Hippocampal formation (tissue), 2 donors: ENCODE measurements at places on chromosomes 11 and 22.

DNA sequence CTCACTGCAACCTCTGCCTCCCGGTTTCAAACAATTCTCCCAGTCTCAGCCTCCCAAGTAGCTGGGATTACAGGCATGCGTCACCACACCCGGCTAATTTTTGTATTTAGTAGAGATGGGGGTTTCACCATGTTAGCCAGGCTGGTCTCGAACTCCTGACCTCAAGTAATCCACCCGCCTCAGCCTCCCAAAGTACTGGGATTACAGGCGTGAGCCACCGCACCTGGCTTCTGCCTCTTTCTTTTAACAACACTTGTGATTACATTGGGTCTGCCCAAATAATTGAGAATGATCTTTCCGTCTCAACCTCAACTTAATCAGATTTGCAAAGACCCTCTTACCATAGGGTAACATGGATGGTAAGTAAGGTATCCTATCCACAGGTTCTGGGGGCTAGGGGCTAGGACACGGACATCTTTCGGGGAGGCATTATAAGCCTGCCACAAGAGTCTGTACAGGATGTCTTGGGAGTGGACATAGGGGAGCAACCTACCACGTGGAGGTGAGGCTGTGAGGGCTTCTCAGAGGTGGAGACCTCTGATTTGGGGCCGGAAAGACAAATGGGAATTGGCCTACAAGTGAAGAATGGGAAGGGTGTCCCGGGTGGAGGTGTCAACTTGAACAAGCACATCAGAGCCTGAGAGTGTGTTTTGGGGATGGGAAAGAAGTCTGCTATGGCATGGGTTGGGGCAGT is 2.7 kb upstream of the CBX6 start:
- no peak for DNase-seq

GRCh38 chr11:1220941-1221721 is 1.7 kb upstream of the MUC5B start:
- DNase-seq, result no peak

DNA sequence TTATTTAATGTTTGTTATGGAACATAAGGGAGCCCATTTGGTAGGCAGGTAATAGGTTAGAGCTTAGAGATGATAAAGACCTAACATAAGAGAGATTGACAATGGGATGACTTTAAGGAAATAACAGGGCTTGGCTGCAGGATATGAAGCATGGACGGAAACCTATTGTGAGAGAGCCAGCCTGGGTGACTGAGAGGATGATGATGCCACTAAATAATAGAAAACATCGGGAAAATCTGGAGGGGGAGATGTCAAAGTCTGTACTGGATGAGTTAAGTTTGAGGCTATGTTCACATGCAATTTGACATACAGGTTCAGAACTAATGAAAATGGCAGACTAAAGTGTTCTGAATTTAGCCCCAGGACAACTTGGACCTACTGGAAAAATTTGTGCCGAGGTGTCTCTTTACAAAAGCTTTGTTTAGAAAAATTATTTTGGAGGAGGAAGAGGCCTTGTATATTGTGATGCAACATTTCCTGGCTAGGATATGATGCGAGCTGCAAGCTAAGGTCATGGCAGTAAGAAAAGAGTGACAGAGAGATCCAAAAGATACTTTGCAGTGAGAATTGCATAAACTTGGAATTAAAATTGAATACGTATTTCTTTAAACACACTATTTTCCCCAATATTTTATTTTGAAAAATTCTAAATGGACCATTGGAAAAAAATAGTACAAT is 339.3 kb upstream of the PLET1 start:
- no peak for DNase-seq

DNA sequence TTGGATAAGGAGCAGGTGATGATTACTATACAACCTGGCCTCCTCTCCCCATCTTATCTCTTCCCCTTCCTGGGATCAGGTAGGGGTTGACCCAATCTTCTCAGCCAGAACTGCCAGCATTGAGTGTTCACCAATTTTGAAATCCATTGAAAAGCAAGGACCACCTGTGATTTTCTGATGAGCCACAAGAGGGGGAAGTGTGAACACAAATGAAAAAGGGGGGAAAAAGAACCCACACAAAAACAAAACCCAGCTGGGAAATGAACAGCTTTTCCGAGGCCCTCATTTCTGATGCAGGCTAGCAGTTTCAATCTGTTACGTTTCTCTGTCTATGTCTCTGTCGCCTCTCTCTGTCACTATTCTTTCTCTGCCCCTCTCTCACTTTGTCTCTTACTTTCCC is 161.9 kb downstream of the INSC start:
- no peak for DNase-seq

DNA sequence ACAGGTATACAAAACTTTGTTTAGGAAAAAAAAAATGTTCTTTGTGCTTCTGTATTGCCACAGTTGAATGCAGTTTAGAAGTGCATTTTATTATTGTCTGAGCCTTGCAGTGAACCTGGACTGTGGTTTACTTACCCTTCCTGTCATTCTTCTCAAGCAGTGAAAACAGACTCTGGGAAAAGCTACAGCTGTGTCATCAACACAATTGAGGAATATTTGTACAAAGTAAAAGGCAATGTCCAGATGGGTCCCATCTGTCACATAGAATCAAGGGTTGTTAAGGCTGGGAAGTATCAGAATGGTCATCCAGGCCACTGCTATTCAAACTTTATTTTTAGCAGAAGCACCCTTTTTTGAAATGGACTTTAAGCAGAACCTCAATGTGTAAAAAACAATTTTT is 73.3 kb downstream of the TRIM44 start:
- no peak for DNase-seq

DNA sequence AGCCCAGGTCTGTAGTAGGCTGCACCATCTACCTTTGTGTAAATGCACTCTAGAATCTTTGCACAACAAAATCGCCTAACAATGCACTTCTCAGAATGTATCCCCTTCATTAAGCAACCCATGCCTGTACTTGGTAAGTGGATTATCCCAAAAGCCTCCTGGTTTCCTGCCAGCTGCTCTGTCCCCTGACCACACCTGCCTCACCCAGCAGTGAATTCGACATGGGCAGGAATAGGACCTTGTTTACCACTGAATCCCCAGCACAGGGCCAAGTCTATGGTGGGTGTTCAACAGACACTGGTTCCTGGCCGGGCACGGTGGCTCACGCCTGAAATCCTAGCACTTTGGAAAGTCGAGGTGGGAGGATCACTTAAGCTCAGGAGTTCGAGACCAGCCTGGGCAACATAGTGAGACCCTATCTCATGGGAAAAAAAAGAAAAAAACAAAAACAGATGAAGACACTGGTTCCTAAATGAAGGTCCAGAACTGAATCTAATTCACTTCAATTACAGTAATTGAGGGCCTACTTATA is 5.1 kb upstream of the SYCE3 start:
- DNase-seq, result no peak

DNA sequence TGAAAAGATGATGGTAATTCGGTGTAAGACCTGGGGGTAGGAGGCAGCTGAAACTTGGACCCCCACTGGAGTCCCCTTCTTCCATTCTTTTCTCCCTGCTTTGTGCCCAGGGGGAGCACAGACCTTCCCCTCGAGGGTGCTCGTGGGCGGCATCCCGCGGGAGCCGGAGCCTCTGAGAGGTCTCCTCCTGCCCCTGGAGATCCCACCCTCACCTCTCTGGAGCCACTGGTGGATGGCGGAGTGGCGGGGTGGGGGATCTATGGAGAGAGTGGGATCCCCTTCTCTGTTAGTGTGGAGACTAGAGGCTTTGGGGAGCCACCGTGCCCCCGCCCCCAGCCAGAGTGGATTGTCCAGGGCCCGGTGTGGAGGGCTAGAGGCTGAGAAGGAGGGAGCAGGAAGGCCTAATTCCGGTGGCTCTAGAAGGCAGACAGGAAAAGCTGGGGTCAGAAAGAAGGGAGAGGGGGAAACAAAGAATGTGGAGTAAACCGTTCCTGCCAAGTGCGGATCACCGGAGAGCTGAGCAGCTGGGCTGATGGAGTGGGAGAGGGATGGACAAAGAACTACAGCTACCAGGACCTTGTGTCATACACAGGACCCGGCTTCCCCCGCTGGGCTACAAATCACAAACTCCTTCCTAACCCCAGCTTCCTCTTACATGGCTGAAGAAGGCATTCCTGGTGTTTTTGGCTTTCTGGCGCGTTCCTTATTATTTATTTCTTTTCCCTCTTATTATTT is 41.9 kb downstream of the KCNJ1 start:
- no peak for DNase-seq

DNA sequence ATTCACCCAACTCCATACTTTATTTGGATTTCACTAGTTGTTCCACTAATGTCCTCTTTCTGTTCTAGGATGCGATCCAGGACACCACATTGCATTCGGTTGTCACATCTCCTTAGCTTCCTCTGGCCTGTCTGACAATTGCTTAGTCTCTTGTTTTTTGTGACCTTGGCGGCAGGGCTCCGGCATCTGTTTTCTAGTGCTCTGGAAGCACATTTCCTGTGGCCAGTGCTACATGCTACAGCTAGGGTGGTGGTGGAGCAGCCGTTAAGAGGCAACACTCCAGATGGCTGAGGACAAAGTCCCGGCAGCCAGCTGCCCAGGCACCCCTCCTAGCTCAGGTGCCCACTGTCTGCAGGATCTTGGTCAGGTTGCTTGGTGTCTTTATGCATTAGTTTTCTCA is 6.8 kb downstream of the STX3 start:
- no peak for DNase-seq

DNA sequence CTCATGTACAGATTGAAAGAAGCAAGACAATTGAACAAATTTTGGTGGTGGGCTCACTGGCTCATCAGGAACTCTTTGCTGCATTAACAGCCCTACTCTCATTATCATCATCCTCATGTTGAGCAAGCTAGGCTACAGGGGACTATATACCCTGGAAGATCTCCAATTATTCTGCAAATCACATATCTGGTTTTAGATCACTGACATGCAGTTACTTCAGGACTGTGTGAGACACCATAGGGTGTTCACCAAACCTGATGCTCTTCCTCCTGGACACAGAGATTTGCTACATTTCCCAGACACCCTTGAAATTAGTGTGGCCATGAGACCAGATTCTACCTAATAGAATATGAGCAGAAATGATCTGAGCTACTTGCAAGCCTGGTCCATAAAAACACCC is 23.0 kb upstream of the ME3 start:
- DNase-seq, result no peak

- no peak for DNase-seq
Observed at GRCh38 chr11:47982616-47983015, 2.3 kb downstream of the PTPRJ start.
